IPS DF 19.7 (cell line): ENCODE measurements at places on chromosomes 11 and 22.

GRCh38 chr11:45649544-45650165 lies 15.8 kb downstream of the CHST1 start:
- no peak for DNase-seq

GRCh38 chr11:77851503-77851902 lies 30.6 kb downstream of the AAMDC start:
- DNase-seq: no peak

GRCh38 chr11:102192349-102193066 lies 82.3 kb downstream of the YAP1 start:
- DNase-seq: no peak

GRCh38 chr11:124415356-124415923 lies 9.2 kb downstream of the OR8B4 start:
- no peak for DNase-seq

GRCh38 chr11:77467233-77467632 lies 6.7 kb downstream of the PAK1 start:
- no peak for DNase-seq

GRCh38 chr11:61782299-61782698 lies 10.1 kb downstream of the TMEM258 start:
- no peak for DNase-seq

GRCh38 chr11:78567209-78567608 lies 7.5 kb downstream of the NARS2 start:
- no peak for DNase-seq

- no peak for DNase-seq
Observed at GRCh38 chr11:118339281-118339961, 3.1 kb downstream of the CD3D start.

- peak; percentile 79 for DNase-seq
Observed at GRCh38 chr11:33802194-33802950, 28.1 kb upstream of the FBXO3 start.

- peak; percentile 90 for DNase-seq
Observed at GRCh38 chr11:69638941-69639681, 1.8 kb upstream of the CCND1 start.

DNA sequence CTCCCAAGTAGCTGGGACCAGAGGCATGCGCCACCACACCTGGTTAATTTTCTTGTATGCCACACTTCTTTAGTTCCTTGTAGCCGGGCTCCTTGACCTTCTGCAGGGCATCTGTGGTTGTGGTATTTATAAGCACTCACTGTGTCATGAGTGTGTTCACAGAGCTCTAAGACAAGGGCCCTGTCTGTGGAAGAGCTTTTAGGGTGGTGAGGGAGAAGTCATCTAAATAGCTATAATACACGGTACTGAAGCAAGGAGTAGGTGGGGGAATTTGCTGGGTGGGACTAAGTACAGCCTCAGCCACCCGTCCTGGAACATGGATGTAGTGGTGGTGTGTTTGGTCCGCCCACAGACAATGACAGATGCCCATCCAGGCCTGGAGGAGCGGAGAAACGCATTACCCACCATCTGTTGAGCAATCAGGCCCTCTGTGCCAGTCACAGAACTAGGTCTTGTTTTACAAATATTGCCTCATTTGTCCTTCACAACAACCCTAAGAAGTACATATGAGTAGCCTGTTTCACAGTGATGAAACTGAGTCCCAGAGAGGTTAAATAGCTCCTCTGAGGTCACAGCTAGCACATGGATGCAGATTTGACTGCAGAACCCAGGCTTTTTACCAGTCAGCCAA lies 10.1 kb downstream of the ACO2 start:
- DNase-seq: no peak

DNA sequence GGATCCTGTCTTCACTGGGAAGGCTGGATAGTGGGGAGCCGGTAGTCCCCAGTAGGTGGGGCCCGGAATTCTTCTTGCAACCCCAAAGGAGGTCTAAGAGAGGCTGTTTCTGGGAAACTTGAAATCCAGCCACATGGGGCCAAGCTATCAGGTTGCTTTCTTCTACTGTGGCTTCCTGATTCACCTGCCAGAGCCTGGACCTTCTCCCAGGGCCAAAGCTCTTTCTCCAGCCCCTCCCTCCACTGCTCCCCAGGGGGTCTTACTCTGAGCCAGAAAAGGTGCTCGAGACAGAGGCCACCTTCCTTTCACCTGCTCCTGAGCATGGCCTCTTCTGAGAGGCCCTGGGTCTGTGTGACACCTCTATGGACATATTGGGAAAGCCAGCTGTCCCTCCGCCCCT lies 9.1 kb downstream of the TST start:
- DNase-seq: no peak

DNA sequence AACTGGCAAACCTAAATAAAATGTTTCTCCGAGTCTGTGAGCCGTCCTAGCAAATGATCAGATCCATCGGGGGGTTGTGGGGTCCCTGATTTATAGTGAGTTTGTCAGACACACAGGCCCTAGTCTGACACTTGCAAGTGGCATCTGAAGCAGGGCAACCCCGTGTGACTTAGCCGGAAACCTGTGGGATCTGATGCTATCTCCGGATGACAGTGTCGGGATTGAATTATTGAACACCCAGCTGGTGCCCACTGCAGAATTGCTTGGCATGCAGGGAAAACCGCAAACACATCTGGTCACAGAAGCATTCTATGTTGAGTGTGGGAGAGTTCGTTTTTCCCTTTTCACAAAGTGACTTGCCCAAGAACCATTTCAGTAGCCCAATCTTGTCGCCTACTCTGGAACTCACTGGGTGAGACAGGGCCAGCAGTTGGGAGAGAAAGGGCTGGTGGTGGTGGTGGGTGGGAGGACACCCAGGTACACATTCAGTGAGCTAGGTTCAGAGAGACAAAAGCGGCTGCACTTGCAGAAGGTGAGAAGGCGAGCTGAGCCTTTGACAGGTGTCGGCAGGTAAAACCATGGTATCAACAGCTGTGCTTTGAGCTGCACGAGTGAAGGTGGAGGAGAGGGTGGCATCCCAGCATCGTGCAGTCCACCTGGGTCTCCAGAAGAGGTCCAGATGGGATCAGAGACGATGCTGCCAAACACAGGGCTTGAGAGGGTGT lies 33.7 kb upstream of the B3GAT1 start:
- DNase-seq: no peak

- DNase-seq: no peak
Observed at GRCh38 chr11:27717801-27718229, 17.6 kb upstream of the BDNF start.

- DNase-seq: no peak
Observed at GRCh38 chr22:44171561-44171960, 9.2 kb upstream of the PARVG start.

GRCh38 chr22:28424427-28425080 lies 255.1 kb downstream of the TTC28 start:
- DNase-seq: no peak

GRCh38 chr11:10450462-10451425 lies 4.3 kb upstream of the AMPD3 start:
- DNase-seq: no peak

- peak; percentile 45 for DNase-seq
Observed at GRCh38 chr11:77175869-77176539, 48.0 kb downstream of the MYO7A start.

DNA sequence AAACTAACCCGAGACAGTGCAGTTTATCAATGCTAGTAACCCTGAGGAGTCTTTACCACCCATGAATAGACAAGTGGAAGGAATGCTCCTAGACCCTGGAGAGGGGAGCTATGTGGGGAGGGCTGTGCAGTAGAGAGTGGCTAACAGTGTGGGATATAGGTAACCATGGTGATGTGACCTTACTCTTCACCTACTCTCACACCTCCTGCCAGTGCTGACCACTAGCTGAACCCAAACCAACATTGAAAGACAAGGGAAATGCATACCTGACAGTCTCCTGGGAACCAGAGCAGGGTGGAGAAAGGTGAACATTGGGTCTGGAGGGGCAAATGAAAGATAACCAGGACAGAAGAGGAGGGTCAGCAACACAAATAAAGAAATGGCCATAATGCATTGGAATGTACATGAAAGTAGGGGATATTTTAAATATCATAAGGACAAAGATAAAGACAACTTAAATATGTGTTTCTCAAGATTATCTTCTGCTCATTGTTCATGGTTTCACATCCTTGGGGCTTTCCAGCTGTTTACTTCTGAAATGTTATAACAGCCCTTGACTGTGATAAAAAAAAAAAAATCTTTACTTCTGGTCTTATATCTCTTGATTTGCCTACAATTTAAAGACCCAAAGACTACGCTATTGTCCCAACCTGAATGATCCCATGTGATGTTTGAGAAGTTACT lies 983.3 kb upstream of the TENM4 start:
- DNase-seq: no peak

DNA sequence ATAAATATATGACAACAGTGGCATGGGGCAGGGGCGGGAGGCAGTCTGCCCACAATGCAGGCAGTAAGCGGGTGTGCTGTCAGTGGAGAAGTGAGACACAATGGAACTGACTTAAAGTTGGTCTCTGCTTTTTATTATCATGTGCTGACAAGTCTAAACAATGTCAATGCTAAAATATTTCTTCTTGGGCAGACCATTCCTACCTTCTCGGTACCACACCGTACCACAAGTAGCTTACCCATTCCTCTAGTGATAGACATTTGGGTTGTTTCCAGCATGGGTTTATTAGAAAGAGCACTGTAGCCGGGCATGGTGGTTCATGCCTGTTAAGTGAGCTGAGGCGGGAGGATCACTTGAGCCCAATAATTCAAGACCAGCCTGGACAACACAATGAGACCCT lies 2.6 kb upstream of the CHADL start:
- no peak for DNase-seq

- no peak for DNase-seq
Observed at GRCh38 chr11:10354389-10354788, 49.5 kb downstream of the ADM start.

GRCh38 chr11:696955-697491 lies 1.4 kb downstream of the TMEM80 start:
- no peak for DNase-seq

DNA sequence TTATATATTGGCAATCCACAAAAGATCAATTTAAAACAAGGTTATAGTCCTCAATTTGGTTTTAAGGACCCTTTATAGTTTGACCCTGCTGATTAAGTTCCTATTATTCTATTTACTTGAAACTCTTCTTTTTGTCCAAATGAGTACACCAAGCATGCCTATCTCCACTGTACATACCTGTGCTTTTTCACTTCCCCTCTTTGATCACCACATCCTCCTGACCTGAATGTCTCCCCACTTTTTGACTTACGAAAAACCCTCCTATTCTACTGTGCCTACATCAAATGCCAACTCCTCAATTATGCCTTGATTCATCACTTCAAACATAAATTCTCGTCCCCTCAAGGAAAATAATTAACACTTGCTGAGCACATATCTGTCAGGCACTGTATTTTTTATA lies 113.5 kb downstream of the SOX6 start:
- no peak for DNase-seq

DNA sequence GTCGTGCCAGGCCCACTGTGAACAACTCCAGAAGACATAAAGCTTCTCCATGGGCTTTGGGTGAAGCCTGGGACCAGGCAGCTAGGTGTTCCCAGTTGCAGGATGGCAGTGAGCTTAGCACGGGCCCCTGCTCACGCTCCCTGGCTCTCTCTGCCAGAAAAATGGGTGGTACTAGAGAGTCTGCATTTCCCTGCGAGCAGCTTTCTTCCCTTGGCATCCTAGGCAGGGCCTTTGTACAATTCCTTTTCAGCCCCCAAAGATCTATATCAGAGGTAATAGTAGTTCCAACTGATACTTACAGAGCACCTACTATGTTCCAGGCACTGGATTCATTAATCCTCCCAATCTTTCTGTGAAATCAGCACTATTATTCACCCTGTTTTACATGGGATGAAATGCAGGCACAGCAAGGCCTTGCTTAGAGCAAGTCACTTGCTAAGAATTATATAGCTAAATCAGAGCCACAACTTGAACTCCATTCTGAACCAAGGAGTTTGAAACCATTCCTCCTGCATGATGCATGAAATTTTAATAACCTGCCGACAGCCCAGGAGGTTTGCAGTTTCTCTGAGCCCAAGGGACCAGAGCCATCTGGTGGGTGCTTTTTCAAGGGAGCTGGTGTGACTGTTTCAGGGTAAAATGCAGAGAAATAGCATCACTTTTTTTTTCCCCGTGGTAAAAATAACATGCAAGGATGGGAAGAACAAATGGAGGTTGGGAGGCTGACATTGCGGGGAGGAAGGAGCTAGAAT lies 22.7 kb downstream of the NAV2 start:
- DNase-seq: no peak

DNA sequence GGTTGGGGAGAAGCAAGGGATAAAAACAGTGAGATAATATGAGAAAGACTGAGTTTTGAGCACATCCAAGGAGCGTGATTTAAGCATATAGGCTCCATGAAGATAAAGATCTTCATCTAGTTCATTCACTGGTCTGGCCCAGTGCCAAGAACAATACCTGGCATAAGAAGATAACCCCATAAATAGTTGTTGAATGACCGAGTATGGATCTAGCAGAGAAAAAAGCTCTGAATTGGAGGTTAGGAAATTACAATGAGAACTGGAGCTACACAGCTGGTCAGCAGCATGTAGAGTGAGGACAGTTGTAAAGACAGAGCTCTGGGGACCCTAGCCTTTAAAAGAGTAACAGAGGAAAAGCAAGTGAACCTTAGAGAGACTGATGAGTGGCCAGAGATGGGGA lies 33.0 kb upstream of the PAK1 start:
- DNase-seq: no peak

- DNase-seq: no peak
Observed at GRCh38 chr11:40302669-40303068, 1156.8 kb downstream of the LRRC4C start.

DNA sequence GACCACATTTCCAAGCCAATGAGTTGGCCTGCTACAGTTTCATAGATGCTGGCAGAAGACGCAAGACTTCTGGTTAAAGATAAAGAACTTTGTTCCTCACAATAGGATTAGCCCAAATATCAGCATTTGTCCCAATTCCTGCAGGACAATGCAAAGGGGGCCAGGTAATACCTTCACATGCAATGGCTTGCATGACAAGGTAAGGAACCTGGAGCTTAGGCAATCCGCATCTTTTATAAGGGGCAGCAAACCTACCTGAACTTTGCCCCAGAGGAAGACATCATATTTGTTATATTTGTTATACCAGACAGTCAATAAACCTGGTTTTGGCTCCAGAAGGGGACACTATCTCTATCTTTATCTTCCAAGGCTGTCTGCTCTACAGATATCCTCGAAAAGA lies 5.3 kb downstream of the P2RY6 start:
- no peak for DNase-seq

- no peak for DNase-seq
Observed at GRCh38 chr11:116788975-116789374, 1.2 kb upstream of the ZPR1 start.

- no peak for DNase-seq
Observed at GRCh38 chr11:126739499-126740145, 260.9 kb downstream of the KIRREL3 start.

- no peak for DNase-seq
Observed at GRCh38 chr22:49042877-49043859, 784.5 kb downstream of the BRD1 start.

GRCh38 chr11:124892750-124893454 lies 4.8 kb downstream of the ROBO4 start:
- no peak for DNase-seq

GRCh38 chr22:20457506-20458240 lies 20.0 kb upstream of the SCARF2 start:
- DNase-seq: no peak
